ENCODE measurements at places on chromosomes 13 and 19.

DNA sequence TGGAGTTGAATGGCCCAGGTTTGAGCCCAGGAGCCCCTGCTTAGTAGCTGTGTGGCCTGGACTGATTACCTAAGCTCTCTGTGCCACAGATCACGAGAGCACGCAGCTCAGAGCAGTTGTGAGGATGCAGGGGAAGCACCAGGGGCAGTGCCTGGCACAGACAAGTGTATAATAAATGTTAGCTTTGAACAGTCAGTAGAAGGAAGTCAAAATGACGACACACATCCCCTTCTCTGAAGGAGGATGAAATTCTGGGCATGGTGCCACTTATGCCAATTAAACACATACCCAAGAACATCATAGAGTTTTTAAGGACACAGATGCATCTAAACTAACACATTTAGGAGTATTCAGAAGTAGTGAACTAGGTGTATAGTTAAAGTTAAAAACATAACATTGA lies 24.9 kb upstream of the SIGLEC11 start:
- DNase-seq, result no peak

GRCh38 chr19:4208385-4209094 lies 20.8 kb upstream of the EBI3 start:
- DNase-seq, result no peak

DNA sequence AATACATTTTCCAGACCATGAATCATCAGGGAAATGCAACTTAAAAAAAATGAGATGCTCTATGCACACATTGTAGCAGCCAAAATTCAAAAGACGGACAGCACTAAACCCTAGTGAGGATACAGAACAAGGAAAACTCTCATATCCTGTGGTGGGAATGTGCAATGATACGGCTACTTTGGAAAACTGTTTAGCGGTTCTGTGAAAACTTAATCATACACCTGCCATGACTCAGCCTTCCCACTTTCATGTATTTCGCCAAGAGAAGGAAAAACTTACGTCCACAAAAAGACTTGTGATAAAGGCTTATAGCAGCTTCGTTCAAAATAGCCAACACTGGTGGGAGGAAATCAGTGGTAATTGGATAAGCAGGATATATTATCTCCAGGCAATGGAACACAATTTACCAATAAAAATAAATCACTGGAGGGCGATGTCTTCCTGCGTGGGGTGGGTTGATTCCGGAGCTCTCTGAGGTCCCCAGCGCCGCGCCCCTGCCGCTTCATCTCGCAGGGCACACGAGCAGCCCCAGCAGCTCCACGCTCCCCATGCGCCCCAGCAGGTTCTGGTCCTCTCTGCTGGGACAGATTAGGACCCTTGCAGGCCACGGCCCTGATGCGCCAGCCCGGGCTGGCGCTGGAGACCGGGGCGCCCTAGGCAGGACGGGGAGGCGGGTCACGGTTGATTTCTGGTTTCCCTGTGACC lies 97.2 kb upstream of the ARHGEF7 start:
- DNase-seq, result no peak

GRCh38 chr13:105232439-105232838 lies 1303.0 kb downstream of the EFNB2 start:
- no peak for DNase-seq

DNA sequence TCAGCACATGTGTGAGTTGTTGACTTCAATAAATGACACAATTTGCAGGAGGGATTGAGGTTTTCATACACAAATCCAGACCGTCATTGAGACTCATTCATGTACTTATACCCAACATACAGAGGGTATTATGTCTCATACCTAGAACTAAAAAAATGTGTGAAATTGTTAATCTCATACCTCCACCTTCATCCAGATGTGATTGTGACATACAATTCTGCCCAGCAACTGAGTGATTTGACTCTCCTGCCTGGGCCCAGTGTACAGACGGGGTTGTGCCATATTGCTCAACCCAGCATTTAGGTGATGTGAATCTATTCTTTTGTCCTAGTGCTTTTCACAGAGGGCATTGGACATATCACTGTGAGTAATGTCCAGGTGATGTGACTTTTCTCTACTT lies 12.6 kb upstream of the ZNF681 start:
- no peak for DNase-seq

GRCh38 chr13:56736966-56737365 lies 403.8 kb upstream of the PRR20A start:
- DNase-seq, result no peak

GRCh38 chr19:54795758-54796157 lies 7.7 kb upstream of the KIR2DL4 start:
- no peak for DNase-seq

- DNase-seq, result no peak
These were observed 213.1 kb upstream of the TMTC4 start for GRCh38 chr13:100887729-100888151.
